NCI-H2107 (cell line): ENCODE measurements at places on chromosomes 2 and 18.

- DNase-seq = no peak
Observed at GRCh38 chr2:196433116-196433515, 206.4 kb upstream of the CCDC150 start.

- no peak for DNase-seq
Observed at GRCh38 chr2:101274142-101274541, 21.5 kb downstream of the CNOT11 start.

- no peak for DNase-seq
Observed at GRCh38 chr2:109342930-109343329, 213.9 kb downstream of the SH3RF3 start.

DNA sequence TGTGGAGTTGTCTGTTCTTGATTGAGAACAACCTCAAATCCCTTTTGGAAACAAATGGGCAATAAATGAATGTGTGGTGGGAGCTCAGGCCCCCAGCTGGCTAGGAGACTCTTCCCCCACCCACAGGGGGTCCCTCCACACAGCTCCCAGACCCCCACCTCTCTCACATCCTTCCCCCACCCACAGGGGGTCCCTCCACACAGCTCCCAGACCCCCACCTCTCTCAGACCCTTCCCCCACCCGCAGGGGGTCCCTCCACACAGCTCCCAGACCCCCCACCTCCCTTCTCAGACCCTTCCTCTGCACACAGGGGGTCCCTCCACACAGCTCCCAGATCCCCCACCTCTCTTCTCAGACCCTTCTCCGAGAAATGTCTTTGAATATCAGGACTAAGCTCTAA lies 79.0 kb upstream of the CTDP1 start:
- DNase-seq = no peak

DNA sequence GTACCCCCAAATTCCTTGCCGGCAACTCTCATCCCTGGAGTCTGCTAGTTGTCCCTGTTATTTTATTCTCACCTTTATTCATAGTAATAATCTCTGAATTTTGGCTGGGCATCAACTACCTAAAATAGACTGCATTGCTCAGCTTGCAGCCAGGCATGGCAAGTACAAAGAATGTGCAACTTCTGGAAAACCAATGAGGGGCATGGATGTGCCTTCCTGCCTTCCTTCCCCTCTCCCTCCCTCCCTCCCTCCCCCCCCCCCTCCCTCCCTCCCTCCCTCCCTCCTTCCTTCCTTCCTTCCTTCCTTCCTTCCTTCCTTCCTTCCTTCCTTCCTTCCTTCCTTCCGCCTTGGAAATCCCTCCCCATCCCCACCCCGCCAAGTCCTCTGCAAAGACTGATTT lies 162.8 kb downstream of the CCDC148 start:
- DNase-seq = no peak
